Right atrium auricular region (tissue), 2 donors: ENCODE measurements at places on chromosomes 4 and X. TPM values are rescaled to one million over a fixed set of nuclear protein-coding genes. Genes with fewer than 3 reads are reported as not detected.

TCEAL2 gene
- 9.6 TPM for total RNA-seq

DNA sequence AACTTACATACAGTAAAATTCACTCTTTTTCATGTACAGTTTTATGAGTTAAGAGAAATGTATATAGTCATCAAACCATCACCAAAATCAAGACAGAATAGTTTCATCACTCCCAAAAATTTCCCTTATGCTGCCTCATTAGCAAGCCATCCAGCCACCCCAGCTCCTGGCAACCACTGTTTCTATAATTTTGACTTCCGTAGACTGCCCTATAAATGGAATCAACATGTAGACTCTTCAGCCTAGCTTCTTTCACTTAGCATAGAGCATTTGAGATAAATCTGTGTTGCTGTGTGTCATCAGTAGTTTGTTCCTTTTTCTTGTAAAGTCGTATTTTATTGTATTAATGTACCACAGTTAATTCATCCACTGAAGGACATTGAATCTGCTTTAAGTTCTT is 23.2 kb downstream of the HDX start:
- H3K4me3 ChIP-seq = no peak overlapping the region
- H3K27me3 ChIP-seq = no peaks in the 10 kb centered on the region
- no peak for DNase-seq
- H3K4me1 ChIP-seq = no peaks in the 10 kb centered on the region

DNA sequence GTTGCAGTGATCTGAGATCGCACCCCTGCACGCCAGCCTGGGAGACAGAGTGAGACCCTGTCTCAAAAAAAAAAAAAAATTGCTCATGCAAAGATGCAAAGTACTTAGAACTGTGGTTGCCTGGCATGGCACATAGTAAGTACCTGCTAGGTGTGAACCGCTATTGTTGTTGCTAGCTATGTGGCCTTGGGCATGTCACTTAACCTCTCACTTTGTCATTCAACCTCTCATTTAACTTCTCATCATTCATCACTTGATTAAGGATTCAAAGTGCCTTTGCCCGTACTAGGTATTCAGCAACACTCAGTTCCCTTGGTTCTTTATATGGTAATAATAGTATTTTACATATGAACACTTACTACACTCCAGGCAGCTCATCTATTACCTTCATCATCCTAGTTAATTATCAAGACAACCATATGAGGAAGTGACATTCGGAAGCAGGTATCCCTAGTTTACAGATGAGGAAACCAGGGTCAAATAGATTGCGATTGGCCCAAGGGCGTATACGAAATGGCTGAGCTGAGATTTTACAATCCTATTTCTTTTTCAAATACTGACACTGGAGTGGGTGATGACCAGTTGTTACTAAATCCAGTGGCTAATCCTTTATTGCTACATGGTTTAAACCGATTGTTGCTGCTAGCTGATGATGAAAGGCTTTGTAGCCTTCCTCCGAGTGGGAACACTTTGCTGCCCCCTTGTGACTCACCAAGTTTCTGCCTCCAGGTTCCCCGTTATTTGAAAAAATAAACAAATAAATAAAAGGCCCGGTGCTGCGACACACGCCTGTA is 28.8 kb upstream of the SOWAHD start:
- no peaks in the 10 kb centered on the region for H3K27me3 ChIP-seq
- H3K4me3 ChIP-seq = no peak overlapping the region
- no peaks in the 10 kb centered on the region for H3K36me3 ChIP-seq
- no peaks in the 10 kb centered on the region for H3K4me1 ChIP-seq

- H3K4me1 ChIP-seq = no peaks in the 10 kb centered on the region
- no peak overlapping the region for H3K27ac ChIP-seq
- no peaks in the 10 kb centered on the region for H3K36me3 ChIP-seq
- no peak overlapping the region for H3K4me3 ChIP-seq
- H3K27me3 ChIP-seq = no peaks in the 10 kb centered on the region
- DNase-seq = no peak
These were observed 548.6 kb downstream of the TLL1 start for GRCh38 chr4:166421556-166422156.

GRCh38 chr4:3160438-3160837 is 86.0 kb downstream of the HTT start:
- no peaks in the 10 kb centered on the region for H3K27me3 ChIP-seq
- H3K4me1 ChIP-seq = no peaks in the 10 kb centered on the region
- no peak overlapping the region for H3K4me3 ChIP-seq
- DNase-seq = no peak

DNA sequence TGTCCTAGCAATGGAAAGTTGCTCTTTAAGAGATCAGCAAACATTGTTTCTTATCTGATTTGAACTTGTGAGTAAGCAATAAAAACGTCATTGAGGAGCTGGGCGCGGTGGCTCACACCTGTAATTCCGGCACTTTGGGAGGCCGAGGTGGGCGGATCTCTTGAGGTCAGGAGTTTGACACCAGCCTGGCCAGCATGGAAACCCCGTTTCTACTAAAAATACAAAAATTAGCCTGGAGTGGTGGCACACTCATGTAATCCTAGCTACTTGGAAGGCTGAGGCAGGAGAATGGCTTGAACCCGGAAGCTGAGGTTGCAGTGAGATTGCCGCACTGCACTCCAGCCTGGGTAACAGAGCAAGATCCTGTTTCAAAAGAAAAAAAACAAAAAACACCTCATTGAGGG is 11.2 kb upstream of the PLAC8 start:
- no peak for DNase-seq
- H3K27me3 ChIP-seq = no peaks in the 10 kb centered on the region
- no peaks in the 10 kb centered on the region for H3K4me1 ChIP-seq
- H3K4me3 ChIP-seq = no peak overlapping the region
- no peaks in the 10 kb centered on the region for H3K36me3 ChIP-seq

GRCh38 chrX:132837967-132838366 is 120.5 kb downstream of the HS6ST2 start:
- no peak for DNase-seq
- H3K27ac ChIP-seq = no peak overlapping the region
- H3K4me1 ChIP-seq = no peaks in the 10 kb centered on the region
- no peaks in the 10 kb centered on the region for H3K36me3 ChIP-seq

DNA sequence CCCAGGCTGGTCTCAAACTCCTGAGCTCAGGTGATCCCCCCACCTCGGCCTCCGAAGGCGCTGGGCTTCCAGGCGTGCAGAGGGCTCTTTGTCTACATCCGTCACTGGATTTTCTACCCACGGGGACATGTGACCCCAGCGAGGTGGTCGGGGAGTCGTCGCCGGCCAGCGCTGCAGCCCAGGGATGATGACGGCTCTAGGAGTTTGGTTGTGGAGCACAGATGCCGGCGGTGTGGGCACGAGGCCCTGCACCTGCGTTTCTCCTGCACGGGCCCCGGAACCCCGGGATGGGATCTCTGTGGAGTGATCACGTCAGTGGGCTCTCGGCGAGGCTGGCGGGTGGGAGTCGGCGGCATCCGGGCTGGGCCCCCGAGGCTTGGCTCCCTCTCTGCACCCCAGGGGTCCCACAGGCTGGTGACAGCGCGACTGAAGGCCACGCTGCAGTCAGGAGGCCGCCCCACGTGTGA is 9.1 kb upstream of the GTPBP6 start:
- H3K27me3 ChIP-seq = no peaks in the 10 kb centered on the region
- no peaks in the 10 kb centered on the region for H3K36me3 ChIP-seq
- no peak for DNase-seq

- no peaks in the 10 kb centered on the region for H3K27me3 ChIP-seq
- H3K4me3 ChIP-seq = peak overlapping the region; percentile 55
- no peak for DNase-seq
- H3K27ac ChIP-seq = peak overlapping the region; percentile 21
These were observed 4.5 kb upstream of the PLCXD1 start for GRCh38 chrX:276581-277201.

GRCh38 chrX:12700745-12701144 is 90.5 kb upstream of the PRPS2 start:
- no peak overlapping the region for H3K4me3 ChIP-seq
- H3K27ac ChIP-seq = no peak overlapping the region
- H3K36me3 ChIP-seq = no peaks in the 10 kb centered on the region
- no peaks in the 10 kb centered on the region for H3K27me3 ChIP-seq

UGT2B17 gene
- not detected for total RNA-seq

GRCh38 chrX:2398064-2398656 is 102.6 kb downstream of the DHRSX start:
- DNase-seq = no peak
- no peaks in the 10 kb centered on the region for H3K27me3 ChIP-seq
- H3K27ac ChIP-seq = no peak overlapping the region

- no peak overlapping the region for H3K4me3 ChIP-seq
- no peak for DNase-seq
- H3K27ac ChIP-seq = no peak overlapping the region
These were observed 366.3 kb upstream of the CXorf51A start for GRCh38 chrX:147180886-147181285.

- peak; percentile 72 for DNase-seq
- no peak overlapping the region for H3K4me3 ChIP-seq
- no peaks in the 10 kb centered on the region for H3K4me1 ChIP-seq
- no peak overlapping the region for H3K27ac ChIP-seq
- H3K36me3 ChIP-seq = no peaks in the 10 kb centered on the region
These were observed 57.3 kb upstream of the ADGRA3 start for GRCh38 chr4:22573198-22573597.

DNA sequence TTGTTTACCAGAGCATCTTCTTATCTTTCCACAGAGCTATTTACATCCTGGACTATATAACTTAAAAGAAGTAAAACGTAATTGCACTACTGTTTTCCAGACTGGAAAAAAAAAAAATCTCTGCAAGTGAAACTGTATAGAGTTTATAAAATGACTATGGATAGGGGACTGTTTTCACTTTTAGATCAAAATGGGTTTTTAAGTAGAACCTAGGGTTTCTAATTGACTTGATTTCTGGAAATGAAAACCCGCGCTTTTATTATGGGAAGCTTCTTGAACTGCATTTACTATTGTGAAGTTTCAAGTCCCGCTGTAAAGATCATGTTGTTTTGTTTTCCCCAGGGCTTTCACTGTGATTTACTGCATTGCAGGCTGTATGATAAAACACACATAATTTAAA is 162.7 kb downstream of the STIM2 start:
- H3K36me3 ChIP-seq = peaks cover 10% of the 10 kb centered on the region
- H3K27me3 ChIP-seq = no peaks in the 10 kb centered on the region
- no peak overlapping the region for H3K4me3 ChIP-seq
- no peak for DNase-seq
- no peak overlapping the region for H3K27ac ChIP-seq
- H3K4me1 ChIP-seq = no peaks in the 10 kb centered on the region

- no peak overlapping the region for H3K4me3 ChIP-seq
- H3K4me1 ChIP-seq = peaks cover 10% of the 10 kb centered on the region
- no peaks in the 10 kb centered on the region for H3K27me3 ChIP-seq
- DNase-seq = no peak
- no peaks in the 10 kb centered on the region for H3K36me3 ChIP-seq
These were observed 1.5 kb upstream of the COMMD8 start for GRCh38 chr4:47465004-47465403.

DNA sequence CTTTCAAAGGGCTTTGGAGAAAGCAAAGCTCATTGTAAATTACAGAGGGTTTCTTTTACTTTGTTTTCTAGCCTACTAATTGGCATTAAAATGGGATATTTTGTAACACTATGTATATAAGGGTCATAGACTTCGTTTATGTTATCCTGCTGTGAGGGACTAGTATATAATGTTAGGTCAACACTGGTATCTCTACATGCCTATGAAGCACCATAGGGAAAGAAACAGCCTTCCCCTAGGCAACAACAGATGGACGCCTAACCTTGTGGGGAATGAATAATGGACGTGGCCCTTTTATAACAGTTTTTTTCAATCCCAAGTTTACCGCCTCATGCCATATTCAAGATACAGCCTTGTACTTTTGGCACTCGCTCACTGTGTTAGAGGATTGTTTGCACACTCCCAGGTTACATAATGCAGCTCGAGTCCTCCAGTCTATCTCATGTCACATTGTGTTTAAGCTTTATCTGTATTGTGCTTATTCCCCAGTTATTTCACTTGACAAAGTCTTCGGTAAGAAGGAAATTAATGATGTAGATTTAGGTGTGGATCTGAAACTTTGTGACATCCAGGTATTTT is 711.0 kb downstream of the RPA4 start:
- no peak overlapping the region for H3K4me3 ChIP-seq
- DNase-seq = no peak
- H3K4me1 ChIP-seq = no peaks in the 10 kb centered on the region
- no peaks in the 10 kb centered on the region for H3K27me3 ChIP-seq
- H3K36me3 ChIP-seq = no peaks in the 10 kb centered on the region

PAGE1 gene
- not detected for total RNA-seq

RTL3 gene
- total RNA-seq = 0.30 TPM

- H3K36me3 ChIP-seq = no peaks in the 10 kb centered on the region
- H3K4me3 ChIP-seq = peak overlapping the region; percentile 55
- peaks cover 19% of the 10 kb centered on the region for H3K4me1 ChIP-seq
- H3K27me3 ChIP-seq = no peaks in the 10 kb centered on the region
- H3K27ac ChIP-seq = no peak overlapping the region
These were observed 5.7 kb upstream of the PLCXD1 start for GRCh38 chrX:275476-275966.

GRCh38 chr4:20026456-20026855 is 225.2 kb upstream of the SLIT2 start:
- DNase-seq = no peak
- H3K36me3 ChIP-seq = no peaks in the 10 kb centered on the region
- H3K27ac ChIP-seq = no peak overlapping the region
- no peaks in the 10 kb centered on the region for H3K27me3 ChIP-seq
- no peaks in the 10 kb centered on the region for H3K4me1 ChIP-seq

DNA sequence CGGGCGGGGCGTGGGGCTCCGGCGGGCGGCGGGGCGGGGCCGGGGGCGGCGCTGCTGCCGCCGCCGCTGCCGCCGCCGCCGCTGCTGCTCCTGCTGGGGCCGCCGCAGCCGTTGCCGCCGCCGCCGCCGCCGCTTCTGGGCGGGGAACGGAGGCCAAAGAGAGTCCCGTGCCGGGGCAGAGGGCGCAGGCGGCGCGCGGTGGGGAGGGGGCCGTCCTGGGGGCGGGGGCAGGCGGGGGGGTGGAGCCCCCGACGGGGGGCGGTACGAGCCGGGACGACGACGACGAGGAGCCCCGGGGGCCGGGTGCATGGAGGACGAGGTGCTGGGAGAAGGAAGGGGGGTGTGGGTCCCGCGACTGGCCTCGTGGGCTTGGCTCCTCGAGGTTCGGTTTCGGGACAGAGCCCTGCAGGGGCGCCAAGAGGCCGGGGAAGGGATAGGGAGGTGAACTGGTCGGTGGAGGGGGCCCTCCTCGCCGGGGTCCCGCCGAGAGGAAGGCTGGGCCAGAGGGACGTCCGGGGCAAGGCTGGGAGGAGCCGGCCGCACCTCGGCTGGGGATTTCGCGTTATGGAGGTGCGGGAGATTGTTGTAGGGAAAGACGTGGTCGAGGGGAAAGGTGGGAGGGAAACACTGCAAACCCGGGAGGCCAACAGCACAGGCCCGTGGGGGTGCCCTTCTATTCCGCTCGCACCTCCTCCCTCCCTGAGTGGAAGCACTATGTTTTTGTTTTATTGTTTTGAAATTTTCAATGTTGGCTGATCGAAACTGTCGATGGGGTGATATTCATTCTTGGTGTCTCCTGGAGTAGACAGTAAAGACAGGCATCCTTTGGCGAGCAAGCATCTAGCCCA is 1.9 kb downstream of the BCORL1 start:
- no peaks in the 10 kb centered on the region for H3K4me1 ChIP-seq
- no peak overlapping the region for H3K27ac ChIP-seq
- no peaks in the 10 kb centered on the region for H3K36me3 ChIP-seq
- DNase-seq = no peak
- H3K4me3 ChIP-seq = no peak overlapping the region

SLITRK4 gene
- total RNA-seq = 1.3 TPM

GRCh38 chrX:85243761-85244449 is at the start of the genes SATL1 and ZNF711:
Gene SATL1, minus strand, starts transcription at chrX:85243779. Its CDS starts 134,811 bp downstream, at chrX:85108968.
Gene ZNF711, plus strand, starts transcription at chrX:85243991. Its CDS starts 3,582 bp downstream, at chrX:85247573.
- DNase-seq = peak; percentile 60
- peak within 1 kb of the TSS; percentile 48 for H3K4me3 ChIP-seq
- H3K36me3 ChIP-seq = no peaks in the 10 kb centered on the region
- no peaks in the 10 kb centered on the region for H3K4me1 ChIP-seq
- no peaks in the 10 kb centered on the region for H3K27me3 ChIP-seq
